ENCODE measurements at places on chromosomes 2 and 18.

DNA sequence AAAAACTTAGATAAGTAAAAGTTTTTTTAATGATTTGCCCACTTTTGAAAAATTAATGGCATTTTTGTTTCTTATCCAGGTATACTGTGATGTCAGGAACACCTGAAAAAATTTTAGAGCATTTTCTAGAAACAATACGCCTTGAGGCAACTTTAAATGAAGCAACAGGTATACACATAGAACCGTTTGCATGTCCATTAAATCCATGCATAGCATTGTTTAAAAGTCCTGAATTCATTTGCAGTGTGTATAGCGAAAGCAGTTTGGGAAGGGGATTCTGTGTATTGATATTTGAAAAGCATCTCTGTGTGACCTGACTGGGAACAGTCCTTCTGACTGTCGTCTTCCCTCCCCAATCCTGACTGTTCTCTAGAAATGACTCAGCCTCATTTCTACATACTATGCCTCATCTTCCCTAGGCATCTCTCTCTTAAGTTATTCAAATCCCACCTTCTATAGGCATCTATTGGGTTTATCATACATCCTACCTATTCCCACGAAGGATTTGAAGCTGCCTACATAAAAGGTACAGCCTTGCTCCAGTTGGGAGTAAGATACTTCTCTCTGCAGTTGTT lies 79.2 kb upstream of the MAP3K20 start:
- no peak for DNase-seq

DNA sequence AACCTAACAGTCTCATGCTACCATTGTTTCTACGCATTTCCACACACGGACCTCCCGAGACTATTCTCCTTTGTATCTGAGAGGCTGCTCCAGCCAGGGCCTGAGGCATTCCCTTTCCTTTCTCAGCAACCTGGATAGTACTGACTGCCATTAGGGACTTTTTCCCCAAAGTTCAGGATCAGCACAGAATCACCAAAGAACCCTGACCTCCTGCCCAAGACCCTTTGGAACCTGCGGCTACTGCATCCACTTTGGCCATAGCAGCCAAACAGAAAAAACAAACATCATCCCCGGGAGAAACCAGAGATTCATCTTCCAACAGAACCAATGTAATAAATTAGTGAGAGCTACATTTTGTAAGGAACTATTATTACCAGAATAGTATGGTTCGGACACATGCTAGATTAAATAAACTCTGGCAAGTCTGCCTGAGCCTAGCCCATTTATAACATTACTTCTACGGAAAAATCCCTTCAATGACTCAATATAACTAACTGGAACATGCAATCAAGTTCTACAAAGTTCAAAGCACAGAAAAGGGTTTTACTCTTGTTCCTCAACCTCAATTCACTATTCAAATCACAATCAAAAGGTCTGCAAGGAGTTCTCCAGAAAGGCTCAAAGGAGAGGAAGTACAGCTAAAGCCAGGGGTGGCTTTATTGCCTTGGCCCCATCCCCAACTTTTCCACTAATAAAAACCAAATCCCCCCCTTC lies 51.8 kb downstream of the LPIN2 start:
- DNase-seq = no peak

- DNase-seq = no peak
Observed at GRCh38 chr2:216572582-216573578, 60.3 kb upstream of the IGFBP2 start.

DNA sequence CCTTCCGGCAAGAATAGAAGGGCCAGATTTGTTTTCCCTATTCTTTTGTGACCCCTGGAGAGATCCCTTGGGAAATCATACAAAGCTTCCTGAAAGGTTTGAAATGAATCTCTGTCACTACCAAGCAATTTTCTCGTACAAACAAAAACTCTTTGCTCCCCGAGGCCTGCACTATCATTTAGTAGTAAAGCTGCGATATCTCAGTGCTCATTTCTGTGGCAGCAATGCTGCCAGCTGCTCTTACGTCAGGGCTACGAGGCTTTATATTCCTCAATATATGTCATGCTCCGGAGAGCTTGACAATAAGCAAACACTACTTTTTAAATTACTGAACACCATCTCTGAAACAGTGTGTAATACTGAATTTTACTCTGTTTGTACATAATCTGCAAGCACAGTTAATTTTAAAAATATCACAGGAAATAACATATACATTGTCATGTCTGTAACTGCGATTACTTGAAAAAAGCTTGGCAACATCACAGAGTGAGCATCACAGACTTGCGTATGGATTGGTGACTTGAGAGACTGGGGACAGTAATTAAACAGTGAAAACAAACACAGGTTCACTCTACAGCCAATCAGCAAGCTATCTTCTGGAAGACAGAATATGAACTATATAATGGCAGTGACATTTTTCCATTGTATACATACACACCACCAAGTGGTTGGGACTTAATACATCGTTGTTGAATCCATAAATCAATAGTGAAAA lies 403.3 kb upstream of the NETO1 start:
- no peak for DNase-seq

DNA sequence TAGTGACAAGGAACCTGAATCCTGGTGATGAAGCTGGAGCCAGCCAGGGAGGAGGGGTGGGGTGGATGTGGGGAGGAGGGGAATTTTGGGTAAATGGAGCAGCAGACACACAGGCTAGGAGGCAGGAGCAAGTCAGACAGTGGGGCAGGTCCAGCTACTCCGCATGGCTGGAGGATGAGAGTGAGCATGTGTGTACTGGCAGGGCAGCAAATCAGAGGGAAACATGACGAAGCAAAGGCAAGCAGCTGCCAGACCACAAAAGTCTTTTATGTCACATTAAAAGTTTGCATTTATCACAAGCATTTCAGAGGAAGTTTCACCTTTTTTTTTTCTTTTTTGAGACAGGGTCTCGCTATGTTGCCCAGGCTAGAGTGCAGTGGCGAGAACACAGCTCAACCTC lies 11.9 kb upstream of the KIDINS220 start:
- DNase-seq = no peak

DNA sequence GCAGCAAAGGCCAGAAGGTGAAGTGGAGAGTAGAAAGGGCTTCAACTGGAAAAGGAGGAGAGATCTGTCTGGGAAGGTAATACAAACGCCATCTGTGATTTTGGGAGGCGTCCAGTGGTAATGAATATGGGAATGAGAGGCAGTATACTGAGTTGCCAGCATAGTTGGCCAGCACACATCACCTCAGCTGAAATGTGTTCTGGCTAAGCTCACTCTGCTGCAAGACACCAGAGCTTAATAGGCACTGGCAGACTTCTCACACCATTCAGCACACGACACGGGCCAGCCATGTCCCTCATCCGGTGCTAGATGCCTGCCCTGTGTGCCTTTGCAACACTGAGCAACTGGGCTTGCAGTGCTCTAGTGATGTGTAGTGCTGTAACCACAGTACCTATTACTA lies 277.1 kb downstream of the PIEZO2 start:
- DNase-seq = no peak

- no peak for DNase-seq
Observed at GRCh38 chr18:47294801-47295200, 43.3 kb upstream of the SKOR2 start.

GRCh38 chr2:72276876-72277275 lies 129.2 kb upstream of the CYP26B1 start:
- no peak for DNase-seq

DNA sequence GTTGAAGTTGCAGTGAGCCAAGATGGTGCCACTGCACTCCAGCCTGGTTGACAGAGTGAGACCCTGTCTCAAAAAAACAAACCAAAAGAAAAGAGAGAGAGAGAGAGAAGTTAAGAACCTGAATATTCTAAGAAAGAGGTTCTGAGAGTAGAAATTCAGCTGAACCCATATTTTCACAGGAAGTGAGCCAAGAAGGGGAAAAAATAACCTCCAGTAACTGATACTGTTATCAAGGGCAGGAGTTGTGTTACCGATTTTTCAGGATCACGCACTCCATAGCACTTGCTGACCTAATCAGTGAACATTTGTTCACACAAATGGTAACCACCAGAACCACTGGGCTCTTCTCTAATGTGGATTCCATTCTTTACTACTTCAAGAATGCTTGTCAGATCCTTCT lies 39.1 kb upstream of the BZW1 start:
- DNase-seq = no peak

DNA sequence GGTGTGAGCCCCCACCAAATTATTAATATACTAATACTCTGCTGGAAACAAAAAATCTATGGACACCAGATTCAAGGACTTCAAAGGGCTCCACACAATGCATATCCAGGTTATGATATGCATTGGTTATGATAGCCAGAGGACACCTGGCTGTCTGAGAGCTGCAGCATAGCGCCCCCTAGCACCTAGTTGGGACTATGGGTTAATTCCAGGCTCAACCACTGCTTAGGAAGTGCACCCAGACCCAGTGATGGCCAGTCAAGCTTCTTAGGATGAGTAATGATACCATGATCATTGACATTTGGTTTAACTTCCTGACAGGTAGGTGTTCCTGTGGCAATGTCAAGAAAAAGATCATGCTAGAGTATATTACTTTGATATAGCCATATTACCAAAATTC lies 3.8 kb upstream of the FRZB start:
- no peak for DNase-seq

DNA sequence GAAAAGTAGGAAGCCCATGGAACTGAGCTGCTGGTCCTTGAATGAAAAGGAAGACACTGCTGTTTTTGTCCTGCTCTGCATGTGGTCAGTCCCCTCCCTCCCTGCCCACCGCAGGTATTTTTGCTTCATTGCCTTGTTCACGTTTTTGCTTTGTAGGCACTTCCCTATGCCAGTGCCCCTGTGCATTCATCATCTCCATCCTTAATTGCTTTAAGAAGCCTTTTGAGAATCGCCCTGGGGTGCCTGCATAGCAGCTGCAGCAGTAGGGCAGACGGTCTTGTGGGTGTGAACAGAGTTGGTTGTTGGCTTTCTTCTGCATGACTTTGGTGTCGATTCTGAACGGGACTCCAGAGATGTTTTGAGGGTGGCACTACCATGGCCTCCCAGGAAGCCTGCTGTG lies 97.0 kb downstream of the CABLES1 start:
- no peak for DNase-seq

DNA sequence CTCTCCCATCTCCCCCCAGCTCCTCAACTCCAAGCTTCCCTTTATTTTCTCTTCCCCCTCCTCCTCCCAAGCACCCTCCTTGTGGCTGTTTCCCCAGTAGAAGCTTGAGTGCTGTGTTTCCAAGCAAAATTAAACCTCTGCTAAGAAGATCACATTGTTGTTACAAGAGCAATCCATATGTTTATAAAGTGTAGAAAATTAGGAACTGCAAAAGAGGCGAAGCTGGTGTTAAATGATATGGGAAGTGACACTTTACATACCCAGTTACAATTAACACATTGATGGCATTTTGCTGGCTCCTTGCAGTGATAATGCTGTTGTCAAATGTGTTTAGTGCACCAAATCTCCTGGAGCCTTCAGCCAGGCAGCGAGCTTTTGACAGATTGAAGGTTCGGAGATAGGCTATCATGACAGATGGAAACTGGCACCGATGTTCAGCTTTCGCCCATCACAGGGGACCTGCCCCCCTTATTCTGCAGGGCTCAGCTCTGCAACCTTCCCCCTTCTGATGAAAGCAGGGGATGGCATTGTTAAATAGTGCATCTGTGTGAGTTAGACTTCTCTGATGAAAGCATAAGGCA lies 259.8 kb upstream of the ATP5MC3 start:
- no peak for DNase-seq

DNA sequence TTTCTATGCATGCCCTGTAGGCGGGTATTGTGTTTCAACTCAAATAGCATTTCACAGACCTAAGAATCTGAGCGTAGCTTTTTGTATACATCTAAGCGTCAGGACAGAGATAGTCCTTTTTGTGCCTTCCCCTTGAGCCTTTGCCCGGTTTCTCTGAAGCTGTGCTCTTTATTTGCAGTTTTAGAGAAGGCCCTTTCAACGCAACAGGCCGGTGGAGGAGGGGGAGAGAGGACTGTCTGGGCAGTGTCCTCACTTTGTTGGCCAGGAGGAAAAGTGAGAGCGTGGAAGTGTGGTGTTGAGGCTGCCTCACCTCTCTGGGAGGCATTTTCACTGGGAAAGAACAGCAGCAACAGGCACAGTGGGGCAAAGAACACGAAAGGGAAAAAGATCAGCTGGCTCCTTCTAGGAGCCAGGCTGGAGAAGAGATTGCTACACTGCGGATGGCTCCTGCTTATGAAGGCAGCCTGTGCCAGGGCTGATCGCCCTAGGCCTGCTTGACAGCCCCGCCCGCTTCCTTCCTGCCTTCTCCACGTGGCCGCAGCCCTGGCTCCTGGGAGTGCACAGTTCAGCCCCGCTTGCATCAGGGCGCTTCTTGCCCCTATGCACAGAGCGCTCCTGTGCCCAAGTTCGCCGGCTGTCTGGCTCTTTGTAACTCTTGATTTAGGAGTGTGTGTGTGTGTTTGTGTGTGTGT lies 195.6 kb upstream of the POU3F3 start:
- no peak for DNase-seq

GRCh38 chr2:203352604-203353255 lies 24.5 kb downstream of the ABI2 start:
- no peak for DNase-seq

DNA sequence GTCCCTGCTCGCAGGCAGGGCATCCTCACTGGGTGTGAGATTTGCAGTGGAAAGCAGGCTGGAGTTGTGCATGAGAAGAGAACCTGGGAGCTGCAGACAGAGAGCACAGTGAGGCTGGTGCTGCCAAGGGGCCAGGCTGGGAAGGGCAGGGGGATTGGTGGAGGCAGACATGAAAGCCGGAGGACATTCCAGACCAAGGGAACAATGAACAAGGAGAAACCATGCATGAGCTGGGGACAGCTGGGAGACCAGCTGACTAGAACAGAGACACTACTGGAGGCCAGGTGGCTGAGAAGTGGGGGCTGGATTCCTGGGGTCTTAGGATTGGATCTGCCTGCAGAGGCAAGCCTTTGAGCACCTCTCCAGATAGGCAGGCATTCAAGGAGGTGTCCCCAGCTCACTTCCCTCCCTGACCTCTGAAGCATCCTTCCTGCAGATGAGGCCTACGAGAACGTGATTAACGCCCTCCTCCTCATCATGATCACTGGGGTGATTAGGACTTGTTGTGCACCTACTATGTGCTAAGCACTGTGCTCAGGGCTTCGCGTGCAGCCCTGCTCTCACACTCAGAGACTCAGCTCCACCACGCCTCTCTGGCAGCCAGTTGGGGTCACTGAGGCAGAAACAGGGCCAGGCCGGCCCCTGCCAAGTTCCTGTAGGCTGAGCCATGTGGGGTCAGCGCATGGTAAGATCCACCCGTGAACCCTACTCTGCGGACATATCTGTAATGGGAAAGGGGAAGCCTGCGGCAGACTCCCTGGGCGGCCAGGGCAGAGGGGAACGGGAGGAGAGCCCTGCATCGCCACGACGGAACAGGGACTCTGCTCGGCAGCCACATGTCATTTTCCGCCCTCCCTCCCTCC lies 74.8 kb upstream of the SLC66A3 start:
- DNase-seq = no peak

Data from activated T-cell treated with anti-CD3 and anti-CD28 coated beads for 4 hours (primary cell).